ENCODE measurements at places on chromosomes 5 and 9.

GRCh38 chr5:93053825-93054224 lies 527.2 kb downstream of the NR2F1-AS1 start:
- DNase-seq = no peak

- DNase-seq = peak; percentile 91
Observed at GRCh38 chr9:129178568-129179382, 714 bp upstream of the IER5L start.

DNA sequence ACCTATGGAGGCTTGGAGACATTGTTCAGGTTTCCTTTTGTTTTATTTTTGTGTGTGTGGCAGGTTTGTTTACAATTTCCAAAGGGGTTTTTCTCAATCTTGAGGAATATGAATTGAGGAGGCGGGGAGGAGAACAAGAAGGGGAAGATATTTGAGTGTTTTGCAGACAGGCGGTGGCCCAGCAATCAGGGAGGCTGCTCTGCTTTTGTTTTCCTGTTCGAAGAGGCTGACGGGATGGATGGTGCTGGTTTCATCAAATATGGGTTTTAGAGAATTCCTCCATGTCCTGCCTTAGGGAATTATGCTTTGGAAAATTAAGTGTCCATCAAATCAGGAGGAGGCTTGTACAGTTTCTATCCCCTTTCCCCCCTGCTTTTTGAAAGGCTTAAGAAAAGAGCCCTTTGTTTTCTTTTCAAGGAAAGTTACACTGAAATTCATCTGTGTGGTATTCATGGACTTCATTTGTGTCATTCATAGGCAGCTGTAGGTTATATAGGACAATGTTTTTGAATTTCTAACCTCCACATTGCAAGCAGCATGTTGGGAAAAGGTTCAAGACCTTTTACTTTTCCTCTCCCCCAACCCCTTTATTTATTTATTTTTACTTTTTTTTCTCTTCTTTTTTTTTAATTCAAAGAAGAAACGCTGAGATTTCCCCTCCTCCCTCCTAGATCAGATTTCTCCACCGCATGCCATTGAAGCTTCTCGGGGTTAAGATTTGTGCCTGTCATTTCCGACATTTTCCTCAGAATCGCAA lies 107.4 kb downstream of the ZNF462 start:
- DNase-seq = no peak

DNA sequence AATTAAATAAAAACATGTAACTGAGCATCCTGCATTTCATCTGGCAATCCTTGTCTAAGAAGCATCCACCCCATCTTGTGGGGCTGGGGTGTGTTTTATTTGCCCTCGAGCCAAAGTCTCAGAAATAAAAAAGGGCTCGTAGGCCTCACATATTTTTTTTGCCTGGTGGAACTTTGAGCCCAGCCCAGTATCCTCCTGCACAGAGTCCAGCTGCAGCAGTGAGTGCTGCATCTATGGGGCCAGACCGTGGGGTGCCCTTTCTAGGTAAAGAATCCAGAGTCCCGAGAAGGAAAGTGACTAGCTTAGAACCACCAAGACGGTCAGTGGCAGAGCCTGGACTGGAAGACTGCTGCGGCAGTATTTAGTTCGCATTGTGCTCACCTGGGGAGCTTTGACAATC lies 33.1 kb downstream of the NEURL1B start:
- DNase-seq = no peak

GRCh38 chr5:82298668-82299067 lies 20.5 kb upstream of the RPS23 start:
- DNase-seq = no peak

GRCh38 chr5:138792195-138792790 lies 39.1 kb downstream of the CTNNA1 start:
- DNase-seq = no peak

GRCh38 chr5:90802474-90803317 lies 244.1 kb downstream of the ADGRV1 start:
- DNase-seq = peak; percentile 65

DNA sequence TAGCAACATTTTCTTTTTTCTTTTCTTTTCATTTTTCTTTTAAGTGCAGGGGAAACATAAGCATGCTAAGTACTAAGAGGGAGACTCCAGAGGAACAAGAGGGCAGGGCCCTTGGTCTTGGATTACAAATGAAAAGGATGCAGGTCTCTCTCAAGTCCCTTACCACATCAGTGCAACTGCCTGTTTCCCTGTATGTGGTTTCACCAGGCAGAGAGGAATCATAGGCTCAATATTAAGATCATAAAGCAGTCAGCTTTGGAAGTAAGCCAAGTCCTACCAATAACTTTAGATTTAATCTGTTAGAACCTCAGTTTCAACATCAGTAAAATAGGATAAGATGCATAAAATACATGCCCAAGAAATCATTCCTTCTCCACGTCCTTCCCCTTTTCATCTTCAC lies 422.7 kb upstream of the PAPPA start:
- no peak for DNase-seq

DNA sequence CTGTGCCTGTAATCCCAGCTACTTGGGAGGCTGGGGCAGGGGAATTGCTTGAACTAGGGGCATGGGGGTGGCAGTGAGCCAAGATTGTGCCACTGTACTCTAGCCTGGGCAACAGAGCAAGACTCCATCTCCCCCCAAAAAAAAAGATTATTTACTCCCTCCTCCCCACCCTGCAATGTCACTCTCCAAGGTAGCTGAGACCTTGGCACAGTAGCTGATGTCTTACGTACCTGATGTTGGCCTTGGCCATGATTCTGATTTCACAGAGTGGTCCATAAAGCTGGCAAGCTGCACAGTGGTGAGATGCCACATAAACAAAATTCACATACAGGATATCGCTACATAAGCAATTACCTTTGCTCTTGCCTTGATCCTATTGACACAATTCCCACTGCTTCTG lies 108.5 kb downstream of the CAVIN4 start:
- DNase-seq = no peak

- DNase-seq = no peak
Observed at GRCh38 chr9:34096751-34097150, 29.7 kb downstream of the DCAF12 start.

DNA sequence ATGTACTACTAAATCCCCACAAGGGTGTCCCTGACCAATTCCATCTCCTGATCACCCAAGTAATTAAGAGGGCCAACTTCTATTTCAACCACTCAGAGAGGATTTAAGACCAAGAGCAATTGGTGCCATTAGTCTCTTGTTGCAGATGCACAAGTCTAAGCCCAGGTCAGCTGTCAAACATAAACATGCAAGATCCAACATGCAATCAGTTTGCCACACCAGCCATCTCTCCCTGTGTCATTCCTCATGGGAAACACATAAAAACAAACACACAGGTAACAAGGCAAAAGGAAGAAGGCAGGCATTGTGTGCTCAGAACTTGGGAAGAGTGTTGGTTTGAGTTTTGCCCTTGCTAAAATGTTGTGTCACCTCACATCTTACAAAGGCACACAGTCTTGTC lies 139.2 kb downstream of the SPOCK1 start:
- DNase-seq = no peak

All from ELF-1 (cell line).